ENCODE measurements at places on chromosomes 6 and 20.

DNA sequence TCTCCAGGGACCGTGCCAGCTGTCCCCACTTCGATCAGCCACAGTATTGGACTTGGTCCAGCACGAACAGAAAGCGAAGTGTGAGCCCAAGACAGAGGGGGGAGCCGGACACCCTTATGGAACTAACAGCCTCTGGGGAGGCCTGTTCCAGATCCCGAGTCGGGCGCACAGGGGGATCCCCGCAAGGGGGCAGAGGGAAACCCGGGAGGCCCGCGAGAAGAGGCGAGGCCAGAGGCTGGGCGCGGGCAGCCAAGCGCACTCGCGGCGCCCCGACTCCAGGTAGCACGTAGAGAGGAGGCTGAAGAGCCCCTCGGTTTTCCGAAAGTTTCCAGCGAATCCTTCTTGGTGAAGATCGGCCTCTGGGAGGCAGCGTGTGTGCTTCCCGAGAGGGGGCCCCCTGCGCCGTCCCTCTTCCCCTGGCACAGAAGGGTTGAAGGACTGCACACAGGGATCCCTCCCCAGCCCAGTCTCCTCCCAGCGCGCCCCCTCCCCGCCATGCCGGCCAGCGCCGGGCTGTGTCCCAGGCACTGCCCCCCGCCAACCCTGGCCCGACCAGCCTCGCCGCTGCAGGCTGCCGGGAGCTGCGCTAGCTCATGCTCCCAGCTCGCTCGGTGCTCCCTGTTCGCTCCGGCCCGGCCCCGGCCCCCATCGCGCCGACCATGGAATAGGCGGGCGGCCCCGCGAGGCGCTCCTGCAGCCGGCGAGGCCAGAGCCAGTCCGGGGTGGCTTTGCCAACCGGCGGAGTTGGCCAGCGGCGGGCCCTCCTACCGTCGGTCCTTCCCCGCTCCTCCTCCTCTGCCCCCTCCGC, 577 bp upstream of the SLC24A3 start:
- no peak for DNase-seq

DNA sequence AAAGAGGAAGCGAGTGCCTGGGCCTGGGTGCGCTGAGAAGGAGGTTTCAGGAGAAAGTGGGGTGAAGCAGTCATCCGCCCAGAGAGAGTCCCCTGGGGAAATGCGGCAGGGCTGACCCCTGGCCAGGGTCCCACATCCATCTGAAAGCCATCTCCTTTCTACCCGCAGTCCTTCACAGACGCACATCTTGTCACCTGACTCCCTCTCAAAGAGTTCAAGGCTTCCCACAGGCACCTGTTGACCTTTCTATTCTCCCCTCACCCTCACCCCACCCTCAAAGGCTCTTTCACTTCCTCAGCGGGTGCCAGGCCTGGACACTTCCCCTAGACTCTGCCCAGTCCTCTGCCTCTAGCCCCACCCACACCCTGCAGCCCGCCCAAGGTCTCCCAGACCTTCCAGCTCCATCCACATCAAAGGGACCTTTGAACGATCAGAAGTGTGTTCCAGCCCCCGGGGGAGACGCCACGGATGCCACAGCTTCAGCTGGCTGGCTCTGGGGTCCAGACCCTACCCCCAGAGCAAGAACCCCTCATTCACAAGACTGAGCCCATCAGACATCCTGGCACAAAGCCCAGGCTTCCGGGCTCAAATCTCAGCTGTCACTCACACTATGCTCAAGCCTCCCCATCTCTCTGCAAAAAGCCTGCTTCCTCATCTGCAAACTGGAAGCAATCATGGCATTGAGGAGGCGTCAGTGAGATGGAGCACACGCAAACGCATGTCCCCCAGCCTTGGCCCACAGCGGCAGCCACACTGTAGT, 2.1 kb downstream of the CTSZ start:
- no peak for DNase-seq

- DNase-seq = no peak
Observed at GRCh38 chr6:38676974-38677544, 25.9 kb downstream of the GLO1 start.

DNA sequence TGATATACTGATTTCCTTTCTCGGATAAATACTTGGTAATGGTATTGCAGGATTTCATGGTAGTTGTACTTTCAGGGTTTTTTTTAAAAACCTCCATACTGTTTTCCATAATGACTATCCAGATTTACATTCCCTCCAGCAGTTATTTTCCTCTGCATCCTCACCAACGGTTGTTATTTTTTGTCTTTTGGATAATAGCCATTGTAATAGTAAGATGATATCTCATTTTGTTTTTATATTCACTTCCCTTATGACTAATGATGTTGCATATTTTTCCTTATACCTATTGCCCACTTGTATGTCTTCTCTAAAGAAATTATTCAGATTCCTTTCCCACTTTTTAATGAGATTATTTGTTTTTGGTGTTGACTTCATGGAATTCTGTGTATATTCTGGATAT, 231.0 kb downstream of the MEI4 start:
- no peak for DNase-seq

GRCh38 chr6:130034378-130035146, 16.2 kb downstream of the L3MBTL3 start:
- DNase-seq = no peak

DNA sequence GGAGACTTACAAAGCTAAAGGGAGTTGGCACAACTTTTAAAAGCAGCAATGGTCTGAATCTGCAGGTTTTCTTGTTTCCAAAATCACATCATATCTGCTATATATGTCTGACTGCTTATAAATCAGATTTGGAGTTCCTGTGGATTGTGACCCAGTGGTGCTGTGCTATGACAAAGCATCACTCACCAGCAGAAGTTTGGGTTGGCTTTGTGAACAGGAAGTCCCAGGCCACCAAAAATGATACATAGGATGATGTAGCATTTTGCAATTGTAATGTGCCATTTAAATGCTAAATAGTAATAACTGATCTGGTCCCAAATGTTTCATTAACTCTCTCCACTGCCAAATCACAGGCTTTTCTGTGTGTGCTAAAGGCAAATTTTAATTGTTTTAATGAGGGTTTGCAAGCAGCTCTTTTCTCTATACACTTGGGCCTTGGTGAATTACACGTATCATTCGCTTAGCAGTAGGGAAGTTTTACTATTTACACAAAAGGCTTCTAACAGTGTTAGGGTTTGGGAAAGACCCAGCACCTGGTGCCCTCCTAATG, 60.8 kb downstream of the SYNDIG1 start:
- no peak for DNase-seq

GRCh38 chr20:37872161-37872560, 30.8 kb upstream of the VSTM2L start:
- no peak for DNase-seq

DNA sequence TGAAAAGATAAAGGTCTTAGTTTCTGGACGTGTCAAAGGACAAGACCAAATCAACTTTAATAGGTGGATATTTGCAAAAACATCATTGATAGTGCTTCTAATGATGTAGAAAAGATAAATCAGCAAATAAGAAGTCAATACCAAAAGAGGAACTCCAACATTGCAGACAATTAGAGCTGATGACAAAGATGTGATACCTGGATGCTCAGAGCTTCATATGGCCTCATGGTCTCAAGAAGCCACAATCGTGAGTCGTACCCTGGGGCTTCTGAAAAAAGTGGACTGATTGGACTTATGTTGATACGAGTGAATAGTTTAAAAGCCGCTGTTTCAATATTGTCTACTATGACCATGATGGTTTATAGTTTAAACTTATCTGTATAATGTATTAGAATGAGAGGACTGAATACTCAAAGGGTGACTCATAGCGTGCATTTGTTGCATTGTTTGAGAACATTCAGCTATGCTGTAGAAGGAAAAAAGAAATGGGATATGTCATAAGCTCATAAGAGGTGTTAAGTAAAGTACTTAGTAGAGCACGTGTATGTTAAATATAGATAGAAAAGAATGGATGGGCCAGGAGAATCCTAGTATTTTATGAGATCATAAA, 54.6 kb upstream of the RIPOR2 start:
- no peak for DNase-seq

DNA sequence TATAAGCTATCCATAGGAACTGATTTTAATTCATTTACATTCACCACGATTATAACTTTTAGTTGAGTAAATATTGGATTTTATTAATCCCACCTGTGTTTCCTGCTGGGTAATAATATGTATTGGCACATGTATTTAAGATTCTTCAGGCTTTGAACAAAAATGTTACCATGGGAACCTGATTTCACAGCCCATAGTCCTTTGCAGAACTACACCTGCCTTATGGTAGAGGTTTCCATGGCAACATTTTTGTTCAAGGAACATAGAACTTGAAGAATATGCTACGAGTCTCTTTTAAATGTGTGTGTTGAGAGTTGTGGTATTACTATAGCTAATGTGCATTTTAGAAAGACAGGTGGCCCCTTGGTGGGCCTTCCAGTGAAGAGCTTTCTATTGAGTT, 317.4 kb downstream of the SAMD5 start:
- no peak for DNase-seq

- DNase-seq = no peak
Observed at GRCh38 chr20:12815231-12815768, 193.5 kb upstream of the SPTLC3 start.

Data from activated naive CD4-positive, alpha-beta T cell (primary cell).